ENCODE measurements at places on chromosomes 11 and 22.

GRCh38 chr11:78832226-78832947 lies 257.7 kb upstream of the NARS2 start:
- no peak for DNase-seq

DNA sequence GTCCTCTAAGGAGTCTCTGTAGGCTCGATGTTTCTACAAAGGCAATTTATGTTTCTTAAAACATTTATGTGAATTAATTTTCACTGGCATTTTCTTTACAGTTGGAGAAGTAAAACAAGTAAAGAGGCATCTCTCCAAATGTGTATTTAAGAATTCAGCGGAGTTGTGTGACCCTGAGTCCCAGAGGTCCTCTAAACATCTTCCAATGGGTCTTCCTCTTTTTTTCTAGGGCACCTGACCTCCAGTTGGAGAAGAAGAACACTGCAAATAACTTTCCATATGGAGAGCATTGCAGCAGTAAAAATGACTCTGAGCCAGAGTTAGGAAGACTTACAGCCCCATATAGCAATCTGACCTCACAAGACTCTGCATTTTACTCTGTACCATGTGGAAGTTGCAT lies 480.5 kb upstream of the RAG2 start:
- no peak for DNase-seq

DNA sequence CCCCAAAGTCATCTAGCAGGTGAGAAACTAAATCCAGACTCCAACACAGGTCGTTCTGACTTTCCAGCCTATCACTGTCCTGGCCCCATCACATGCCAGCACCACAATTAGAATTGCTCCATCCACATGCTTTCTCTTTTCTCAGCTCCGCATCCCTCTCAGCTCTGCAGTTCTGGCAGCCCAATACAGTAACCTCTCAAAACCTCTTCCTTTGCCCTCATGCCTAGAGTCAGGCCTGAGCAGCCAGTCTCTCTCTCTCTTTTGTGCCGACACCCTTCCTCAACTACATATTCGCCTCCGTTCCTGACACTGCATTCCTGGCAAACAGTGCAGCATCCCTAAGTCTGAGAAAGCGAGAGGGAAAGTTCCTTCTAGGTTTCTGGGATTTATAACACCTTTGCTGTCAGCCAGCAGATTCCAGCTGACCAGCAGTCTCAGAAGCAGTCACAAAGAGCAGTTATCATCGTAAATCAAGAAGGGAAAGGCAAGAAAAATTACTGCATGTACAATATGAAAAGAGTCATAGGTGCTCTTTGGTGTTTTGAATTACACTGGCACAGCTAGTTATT lies 258.0 kb downstream of the FAT3 start:
- no peak for DNase-seq

- no peak for DNase-seq
These were observed 105.0 kb downstream of the TSPAN18 start for GRCh38 chr11:44831605-44832394.

DNA sequence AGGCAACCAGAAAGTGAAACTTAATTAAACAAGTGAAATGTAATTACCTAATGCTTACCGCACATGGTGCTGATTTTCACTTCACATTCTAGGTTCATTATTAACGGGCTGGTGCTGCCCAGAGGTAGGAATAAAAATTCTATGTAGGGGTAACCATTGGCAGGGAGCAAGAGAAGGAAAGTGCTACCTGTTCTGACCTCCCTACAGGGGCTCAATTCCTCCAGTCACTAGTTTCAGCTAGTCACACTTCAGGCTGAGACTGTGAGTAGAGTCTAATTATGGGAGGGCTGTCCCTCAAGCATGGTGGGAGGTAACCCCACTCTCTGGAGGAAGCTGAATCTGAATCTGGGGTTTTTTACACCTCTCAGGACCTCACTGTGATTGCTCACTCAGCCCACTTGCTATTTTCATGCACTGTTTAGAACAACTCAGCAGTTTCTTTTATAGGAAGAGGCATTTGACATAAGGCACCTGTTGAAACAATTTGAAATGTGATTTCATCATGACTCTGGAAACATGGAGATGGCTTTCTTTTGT lies 75.4 kb downstream of the MAML2 start:
- no peak for DNase-seq

GRCh38 chr11:12120031-12121008 lies 9.9 kb downstream of the MICAL2 start:
- no peak for DNase-seq

GRCh38 chr11:82577246-82577645 lies 156.4 kb downstream of the FAM181B start:
- DNase-seq, result no peak

GRCh38 chr22:47551431-47551775 lies 789.0 kb downstream of the TBC1D22A start:
- DNase-seq, result no peak

Measured in HEK293T (cell line).